ENCODE measurements at places on chromosomes 2 and 18.

DNA sequence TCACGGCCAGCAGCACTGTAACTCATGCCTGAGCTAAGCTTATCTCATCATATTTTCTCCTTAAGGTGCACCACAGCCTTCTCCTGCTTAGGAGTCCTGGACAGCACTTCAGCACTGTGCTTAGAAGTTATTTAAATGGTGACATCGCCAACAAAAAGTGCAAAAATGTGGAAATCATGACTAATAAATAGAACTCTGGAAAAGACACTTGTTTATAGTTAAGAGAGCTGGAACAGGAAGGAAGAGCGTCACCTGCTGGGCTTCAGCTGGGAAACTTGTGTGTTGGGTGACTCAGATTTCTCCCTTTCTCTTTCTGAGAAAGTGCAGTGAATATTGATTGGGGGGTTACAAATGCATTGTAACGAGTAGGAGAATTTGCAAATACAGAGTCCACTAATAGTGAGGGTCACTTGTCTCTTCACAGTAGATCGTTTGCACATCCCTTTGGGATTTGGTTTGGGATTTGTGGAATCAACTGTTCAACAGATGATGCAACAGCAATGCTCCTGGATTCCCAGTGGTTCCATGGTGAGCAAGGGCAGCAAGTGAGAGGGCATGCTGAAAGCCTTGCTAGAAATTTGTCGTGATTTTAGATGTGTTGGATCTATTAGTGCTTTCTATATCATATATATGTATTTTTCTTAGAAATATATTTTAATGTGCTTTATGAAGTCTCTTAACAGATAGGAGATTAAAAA lies 84.2 kb downstream of the DOK6 start:
- DNase-seq = no peak

DNA sequence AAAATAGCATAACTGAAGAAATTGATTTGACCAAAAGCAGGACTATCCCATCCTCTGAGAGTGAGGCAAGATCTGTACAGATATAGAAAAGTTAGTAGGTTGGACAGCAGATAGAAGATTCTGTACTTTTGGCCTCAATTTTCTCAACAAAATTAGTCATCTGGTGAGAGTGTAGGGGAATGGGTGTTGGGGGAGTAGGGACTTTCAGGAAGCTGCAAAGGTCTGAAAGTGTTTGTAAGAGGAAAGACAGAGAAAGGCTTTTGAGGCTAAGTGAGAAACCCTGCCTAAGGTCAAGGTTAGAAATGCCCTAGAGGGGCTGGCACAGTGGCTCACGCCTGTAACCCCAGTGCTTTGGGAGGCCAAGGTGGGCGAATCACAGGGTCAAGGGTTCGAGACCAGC lies 40.3 kb downstream of the DAPL1 start:
- no peak for DNase-seq

GRCh38 chr2:216554286-216554685 lies 55.6 kb downstream of the RPL37A start:
- no peak for DNase-seq

GRCh38 chr18:58300867-58301266 lies 256.8 kb downstream of the NEDD4L start:
- DNase-seq = no peak

DNA sequence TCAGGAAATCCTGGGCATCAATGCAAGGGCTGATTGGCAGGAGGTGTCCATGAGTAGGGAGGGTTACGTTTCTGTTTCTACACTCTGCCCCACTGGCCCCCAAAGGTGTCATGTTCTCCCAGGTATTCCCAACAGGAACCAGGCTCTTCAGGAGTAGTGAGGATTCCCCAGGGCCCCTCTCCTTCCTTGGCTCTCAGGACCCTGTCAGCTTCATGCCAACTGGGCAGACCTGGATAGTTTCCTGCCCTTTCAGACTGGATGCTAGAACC lies 480.6 kb upstream of the HS6ST1 start:
- DNase-seq = no peak

DNA sequence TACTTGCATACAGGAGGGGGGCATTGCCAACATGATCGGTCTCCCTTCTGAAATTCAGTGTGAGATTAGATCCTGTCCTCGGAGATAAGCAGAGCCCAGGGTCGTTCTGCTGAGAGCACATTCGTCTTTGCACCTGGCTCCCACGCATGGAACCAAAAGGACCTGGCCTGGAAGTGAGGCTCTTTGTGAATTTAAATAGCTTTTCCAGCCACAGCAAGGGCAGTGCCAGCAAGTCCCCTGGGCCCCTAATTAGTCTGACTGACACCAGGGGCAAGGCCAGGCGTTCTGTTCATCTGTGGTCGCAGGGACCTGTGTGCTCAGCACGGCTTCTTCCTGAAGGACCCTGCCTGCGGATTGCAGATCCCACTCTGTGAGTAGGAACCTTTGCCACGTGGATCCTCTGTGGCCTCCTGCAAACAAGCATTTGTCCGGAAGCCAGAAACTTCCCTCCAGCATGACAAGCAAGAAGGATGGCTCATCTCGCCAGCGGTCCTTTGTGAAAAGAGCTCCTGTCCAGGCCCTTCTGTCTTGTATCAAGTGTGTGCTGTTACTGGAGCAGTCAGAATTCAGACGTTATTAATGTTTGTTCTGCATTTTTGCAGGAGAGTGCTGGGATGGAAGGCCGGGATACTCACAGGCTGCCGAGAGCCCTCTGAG lies 128.7 kb downstream of the TPO start:
- DNase-seq = no peak

GRCh38 chr2:128605421-128605820 lies 286.8 kb upstream of the HS6ST1 start:
- no peak for DNase-seq

DNA sequence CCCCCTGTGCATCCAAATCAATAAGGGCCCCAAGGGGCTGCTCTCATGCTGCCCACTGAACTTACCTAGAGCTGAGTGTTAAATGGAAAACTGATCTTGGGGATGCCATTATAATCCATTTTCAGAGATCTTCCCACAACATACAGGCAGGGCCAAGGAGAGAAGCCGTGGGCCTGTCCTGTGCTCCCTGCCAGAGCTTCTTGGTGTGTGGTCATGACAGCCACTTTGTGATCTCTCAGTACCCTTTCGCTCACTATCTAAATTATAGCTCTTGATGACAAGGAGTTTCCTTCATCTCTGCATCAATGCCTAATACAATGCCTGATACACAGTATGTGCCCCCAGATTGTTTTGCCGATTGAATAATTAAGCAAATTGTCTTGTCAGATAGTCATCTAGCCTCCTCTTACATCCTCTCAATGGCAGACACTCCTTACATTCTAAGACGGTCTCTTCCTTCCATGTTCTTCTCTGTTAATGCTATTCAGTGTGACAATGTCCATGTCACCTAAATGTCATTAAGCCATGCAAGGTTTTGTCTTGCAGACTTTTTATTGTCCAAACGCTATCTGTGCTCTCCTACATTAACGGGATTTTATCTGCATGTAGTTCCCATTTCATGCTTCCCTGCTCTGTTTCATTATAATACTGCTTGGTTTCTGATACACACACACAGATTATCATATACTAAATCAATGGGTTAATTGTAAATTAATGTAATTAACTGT lies 5.9 kb downstream of the CSRNP3 start:
- DNase-seq = no peak

DNA sequence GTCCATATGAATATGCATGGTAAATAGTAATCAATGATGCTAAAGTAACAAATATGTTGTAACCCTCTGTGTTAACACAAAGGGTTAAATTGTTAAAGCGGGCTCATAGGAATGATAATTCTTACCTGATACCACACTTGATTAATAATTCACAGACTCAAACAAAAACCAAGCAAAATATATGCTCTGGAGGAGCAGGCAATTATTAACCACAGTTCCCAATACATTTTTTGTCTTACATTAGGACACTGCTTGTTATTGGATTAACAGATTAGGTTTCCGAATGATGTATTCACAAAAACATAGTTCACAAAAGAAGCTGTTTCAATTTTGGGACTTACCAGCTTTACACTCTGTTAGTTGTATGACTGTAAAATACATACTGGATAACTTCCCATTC lies 300.9 kb upstream of the LRRTM4 start:
- DNase-seq = no peak

- no peak for DNase-seq
These were observed 146.6 kb downstream of the VAPA start for GRCh38 chr18:10060469-10060782.

- no peak for DNase-seq
These were observed 408.9 kb downstream of the LRATD1 start for GRCh38 chr2:15041429-15041837.

- DNase-seq = no peak
These were observed 336 bp downstream of the THNSL2 start for GRCh38 chr2:88170472-88170892.

- DNase-seq = no peak
These were observed 105.1 kb upstream of the MSH2 start for GRCh38 chr2:47297767-47298425.

- DNase-seq = no peak
These were observed 127.1 kb upstream of the CHAC2 start for GRCh38 chr2:53640466-53640865.

- DNase-seq = no peak
These were observed 105.6 kb upstream of the ZNF521 start for GRCh38 chr18:25457601-25458000.

DNA sequence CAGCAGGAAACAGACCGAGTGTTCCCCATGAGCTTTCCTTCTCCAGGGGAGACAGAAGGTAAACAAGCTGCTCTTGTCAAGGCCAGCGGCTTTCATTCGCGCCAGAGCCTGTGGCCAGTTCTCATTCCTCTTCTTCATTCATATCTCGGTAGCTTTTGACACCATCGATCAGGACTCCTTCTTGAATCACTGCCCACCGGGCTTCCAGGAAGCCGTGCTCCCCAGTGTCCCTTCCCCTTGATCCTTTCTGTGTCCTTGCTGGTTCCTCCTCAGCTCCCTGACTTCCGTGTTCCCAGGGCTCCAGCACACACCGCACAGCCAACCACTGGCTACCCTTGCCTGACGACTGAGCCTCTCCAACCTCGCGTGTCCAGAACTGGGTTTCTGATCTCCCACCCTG lies 14.1 kb downstream of the SLC66A3 start:
- DNase-seq = no peak

- DNase-seq = no peak
These were observed 42.9 kb downstream of the CABYR start for GRCh38 chr18:24181806-24182205.

DNA sequence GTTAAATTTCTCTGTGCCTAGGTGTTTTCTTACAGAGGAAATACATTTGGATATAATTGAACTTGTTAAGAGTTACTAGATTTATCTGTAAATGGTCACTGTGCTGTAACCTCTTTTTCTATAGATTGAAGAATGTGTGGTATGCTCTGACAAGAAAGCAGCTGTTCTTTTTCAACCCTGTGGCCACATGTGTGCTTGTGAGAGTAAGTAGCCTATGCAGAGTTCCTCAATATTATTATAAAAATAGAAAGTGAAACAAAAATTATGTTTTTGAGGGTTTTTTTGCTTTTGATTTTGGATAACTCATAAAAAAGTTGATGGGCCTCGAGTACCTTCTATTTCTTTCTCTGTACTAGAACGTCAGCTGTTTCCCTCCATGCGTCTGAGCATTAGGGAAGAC lies 112.4 kb downstream of the MIB1 start:
- DNase-seq = no peak

GRCh38 chr2:65030476-65031332 lies 25.5 kb upstream of the CEP68 start:
- no peak for DNase-seq

DNA sequence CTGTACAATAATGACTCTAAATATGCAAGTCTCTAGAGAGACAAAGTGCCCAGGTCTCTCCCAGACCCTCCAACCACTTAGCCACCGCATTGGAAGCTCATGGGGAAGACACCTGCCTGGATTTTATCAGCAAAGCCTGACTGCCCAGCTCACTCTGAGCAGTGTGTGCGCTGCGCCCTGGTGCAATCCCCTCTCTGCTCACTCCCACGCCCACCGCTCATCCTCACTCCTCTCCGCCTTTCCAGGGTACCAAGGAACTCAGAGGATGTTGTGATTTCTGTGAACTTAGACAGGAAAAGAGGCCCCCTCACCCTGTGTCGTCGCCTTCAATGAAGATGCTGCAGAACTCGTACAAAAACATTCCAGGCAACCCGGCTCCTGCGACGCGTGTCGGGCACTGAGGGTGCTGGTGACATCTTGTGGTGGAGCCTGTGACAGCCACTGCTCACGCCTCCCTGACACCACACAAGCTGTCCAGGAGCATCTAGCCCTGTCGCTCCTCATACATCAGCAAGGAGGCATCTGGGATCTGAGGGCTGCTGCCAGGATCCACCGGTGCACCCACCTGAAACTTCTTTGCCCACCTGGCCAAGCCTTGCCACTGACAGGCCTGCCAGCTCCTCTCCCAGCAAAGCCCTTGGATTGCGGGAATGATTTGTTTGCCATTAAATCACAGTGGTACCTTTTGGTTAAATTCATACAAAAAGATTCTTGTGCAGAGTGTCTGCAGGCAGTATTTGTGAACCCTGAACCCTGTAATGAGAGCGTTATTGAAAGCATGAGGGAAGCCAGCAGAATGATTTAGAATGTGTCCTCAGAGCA lies 220.4 kb downstream of the ZNF516 start:
- DNase-seq = no peak
